Activated CD8-positive, alpha-beta memory T cell treated with anti-CD3 and anti-CD28 coated beads for 4 hours (primary cell): ENCODE measurements at places on chromosomes 2 and 18.

DNA sequence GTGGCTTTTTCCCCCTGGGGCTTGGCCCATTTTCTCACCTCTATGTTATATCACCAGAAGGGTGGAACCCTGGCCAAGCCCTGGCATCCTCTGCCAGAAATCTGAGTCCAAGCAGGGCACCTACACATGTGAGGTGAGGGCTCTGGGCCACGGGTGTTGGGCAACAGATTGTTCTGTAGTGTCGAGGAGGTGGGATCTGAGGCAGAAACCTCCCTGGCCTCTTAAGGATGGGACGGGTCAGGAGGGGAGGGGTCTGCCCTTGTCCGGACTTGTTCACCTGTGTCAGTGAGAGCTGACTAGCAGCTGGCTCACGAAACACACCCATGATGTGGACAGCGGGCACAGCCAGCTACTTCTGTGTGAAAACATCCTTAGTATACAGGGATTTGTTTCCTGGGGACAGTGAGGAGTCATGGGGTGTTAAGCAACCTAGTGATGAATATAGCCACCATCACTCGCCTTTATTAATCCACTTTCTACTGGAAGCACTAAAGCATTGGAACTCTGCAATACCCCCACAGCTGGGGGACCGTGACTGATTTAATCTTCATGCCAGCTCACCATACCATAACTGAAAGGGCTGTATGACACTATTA lies 35.6 kb downstream of the EPAS1 start:
- no peak for DNase-seq

- no peak for DNase-seq
Measured at GRCh38 chr18:45054636-45055035, 373.9 kb downstream of the SETBP1 start.

DNA sequence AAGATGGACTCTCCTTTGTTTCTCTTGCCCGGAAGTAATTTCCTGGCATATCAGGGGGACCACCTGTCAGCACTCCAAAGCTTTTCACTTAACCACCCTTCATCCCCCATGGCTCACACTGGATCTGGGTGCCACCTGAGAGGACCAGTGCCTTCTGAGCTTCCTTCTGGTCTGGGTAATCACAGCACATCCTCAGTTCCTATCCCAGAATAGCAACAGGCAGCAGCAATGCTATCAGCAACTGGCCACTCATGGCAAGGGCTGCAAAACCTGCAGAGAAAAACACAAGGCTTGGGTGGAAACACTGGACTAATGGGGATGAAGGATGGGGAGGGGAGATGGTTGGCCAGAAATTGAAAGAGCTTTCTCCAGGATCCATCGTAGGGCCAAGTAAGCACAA lies 59.9 kb upstream of the STPG4 start:
- DNase-seq: no peak

DNA sequence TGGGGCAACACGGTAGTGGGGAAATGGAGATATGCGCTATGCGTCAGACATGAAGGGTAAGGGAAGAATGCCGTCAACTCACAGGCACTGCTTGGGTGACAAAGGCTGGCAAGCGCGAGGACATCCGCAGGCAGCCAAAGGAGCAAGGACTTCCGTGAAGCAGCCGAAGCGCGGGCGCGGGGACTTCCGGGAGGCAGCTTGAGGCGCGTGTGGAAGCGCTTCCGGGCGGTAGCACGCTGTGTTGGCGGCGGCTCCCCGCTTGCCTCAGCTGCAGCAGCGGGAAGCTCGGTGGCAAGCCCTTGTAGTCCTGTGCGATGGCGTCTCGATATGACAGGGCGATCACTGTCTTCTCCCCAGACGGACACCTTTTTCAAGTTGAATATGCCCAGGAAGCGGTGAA lies at the start of gene PSMA8:
PSMA8 (plus strand) TSS at position 218 of the 400 bp plus-strand sequence; CDS start at position 315, 97 bp downstream.
- peak; percentile 23 for DNase-seq

DNA sequence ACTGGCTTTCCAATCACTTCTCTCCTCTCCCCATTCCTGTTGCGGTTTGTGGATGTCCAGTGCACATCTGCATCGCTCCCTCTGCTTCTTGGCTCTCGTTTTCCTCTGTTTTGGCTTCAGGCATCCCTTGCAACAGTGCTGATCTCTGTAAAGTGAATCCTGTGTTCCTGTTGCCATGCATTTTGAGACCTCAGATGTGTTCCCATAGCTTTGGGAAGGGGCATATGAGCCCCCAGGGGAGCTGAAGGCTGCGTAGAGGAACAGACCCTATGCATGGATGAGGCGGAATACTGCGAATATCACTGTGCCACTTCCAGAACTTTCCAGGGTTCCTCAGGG lies 168.4 kb upstream of the HAAO start:
- DNase-seq: no peak

DNA sequence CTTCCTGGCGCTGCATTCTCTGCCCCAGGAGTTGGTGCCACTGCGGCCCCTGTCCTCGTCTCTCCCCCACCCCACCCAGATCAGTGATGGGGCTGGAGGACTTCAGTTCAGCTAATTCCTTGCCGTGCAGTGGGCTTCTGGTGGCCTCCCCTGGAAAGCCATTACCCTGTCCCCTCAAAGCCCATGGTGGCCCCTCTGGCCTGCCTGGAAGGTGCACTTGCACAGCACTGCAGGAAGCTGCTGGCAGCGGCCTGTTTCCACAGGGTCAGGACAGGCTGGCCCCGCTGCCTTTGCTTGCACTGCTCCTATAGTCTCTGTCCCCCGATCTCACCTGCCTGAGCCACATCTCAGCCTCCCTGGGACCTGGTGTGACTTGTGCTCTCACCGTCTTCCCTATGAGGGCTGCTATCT lies 105.1 kb downstream of the USP40 start:
- no peak for DNase-seq

DNA sequence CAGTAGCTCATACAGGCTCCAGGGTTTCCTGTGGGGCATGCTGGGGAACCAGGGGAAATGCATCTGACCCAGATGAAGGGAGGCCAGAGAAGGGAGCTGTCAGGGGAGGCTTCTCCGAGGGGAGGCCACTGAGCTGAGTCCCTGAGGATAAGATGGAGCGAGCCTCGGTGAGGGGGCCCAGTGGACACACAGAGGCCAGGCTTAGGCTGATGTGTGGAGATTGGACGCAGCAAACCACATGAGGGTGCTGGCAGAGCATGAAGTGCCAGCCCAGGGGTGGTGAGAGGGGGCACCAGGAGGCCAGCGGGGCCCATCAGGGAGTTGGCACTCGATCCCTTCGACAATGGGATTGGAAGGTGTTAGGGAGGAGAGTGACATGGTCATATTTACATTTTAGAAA lies 235.0 kb downstream of the KLHL29 start:
- no peak for DNase-seq

DNA sequence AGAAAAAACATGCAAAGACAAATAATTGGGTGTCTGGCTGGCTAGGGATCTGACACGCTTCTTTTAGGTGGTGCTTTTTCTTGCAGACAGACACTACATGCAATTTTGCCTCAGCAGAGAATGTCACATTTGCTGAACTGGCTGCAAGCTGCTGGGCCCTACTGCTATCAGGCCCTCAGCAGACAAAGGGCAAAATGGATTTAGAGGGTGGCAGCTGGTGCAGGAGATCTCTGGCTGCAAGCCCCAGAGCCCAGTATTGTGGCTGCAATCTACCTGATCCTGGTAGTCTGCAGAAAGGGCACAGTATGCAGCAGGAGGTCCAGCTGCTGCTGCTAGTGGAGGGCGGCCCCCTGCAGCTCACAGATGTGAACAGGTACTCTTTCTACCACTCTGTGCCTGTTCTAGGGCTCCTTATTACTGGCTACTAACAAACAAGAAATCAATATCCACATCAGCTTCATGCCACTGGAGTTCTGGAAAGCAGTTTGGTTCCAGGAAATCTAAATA lies 796.7 kb upstream of the CELF4 start:
- no peak for DNase-seq

DNA sequence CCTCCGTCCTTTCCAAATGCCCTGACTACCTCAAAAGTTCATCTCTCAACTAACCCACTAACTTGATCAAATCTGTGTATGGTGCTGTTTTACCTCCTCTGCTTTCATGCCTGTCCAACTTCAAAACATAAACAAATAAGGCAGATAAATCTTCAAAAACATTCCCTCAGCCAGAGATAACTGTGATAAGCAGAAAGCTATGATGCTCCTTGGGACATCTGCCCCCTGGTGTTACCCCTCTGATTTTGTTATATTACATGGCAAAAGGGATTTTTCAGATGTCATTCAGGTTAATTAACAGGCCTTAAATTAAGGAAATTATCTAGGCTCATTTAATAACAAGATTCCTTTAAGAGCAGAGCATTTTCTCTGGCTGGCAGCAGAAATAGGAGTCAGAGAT lies 810.8 kb upstream of the CHAC2 start:
- no peak for DNase-seq
